MCF 10A (cell line): ENCODE measurements at places on chromosomes 5 and 9. TPM values are rescaled to one million over a fixed set of nuclear protein-coding genes. Genes with fewer than 3 reads are reported as not detected.

Gene OLFML2A
- 0.21 and 0.25 TPM in 2 replicates for total RNA-seq

Gene WDR38
- not detected in 2 replicates for total RNA-seq

Gene AQP7
- not detected in 2 replicates for total RNA-seq

Gene APBA1
- 0.07 TPM in 2 replicates for total RNA-seq

Gene ITK
- total RNA-seq, result not detected in 2 replicates

Gene PHAX
- total RNA-seq, result 57.4 and 73.2 TPM in 2 replicates

Gene CA9
- not detected in 2 replicates for total RNA-seq

Gene MARCHF6
- total RNA-seq, result 118 and 131 TPM in 2 replicates

Gene RANBP3L
- total RNA-seq, result not detected in 2 replicates

Gene NR2F1
- total RNA-seq, result 1.4 and 1.7 TPM in 2 replicates

Gene CLTB
- total RNA-seq, result 333 and 339 TPM in 2 replicates

Gene HTR1A
- not detected in 2 replicates for total RNA-seq

Gene MEF2C
- 0.05 and 0.07 TPM in 2 replicates for total RNA-seq

Gene KCTD16
- total RNA-seq, result 0.16 and 0.20 TPM in 2 replicates

Gene FGF18
- not detected in 2 replicates for total RNA-seq

Gene COL5A1
- not detected in 2 replicates for total RNA-seq

Gene JAKMIP2
- not detected in 2 replicates for total RNA-seq

Gene NAIP
- 4.0 and 4.1 TPM in 2 replicates for total RNA-seq

Gene PCDH12
- total RNA-seq, result 0.07 TPM in 1 of 2 replicates, not detected in the other

Gene GRIN1
- 0.61 and 1.4 TPM in 2 replicates for total RNA-seq

Gene RPS23
- total RNA-seq, result 2,870 and 3,151 TPM in 2 replicates

Gene ELAVL2
- total RNA-seq, result 1.6 and 6.0 TPM in 2 replicates
